ENCODE measurements at places on chromosomes 2 and 18.

DNA sequence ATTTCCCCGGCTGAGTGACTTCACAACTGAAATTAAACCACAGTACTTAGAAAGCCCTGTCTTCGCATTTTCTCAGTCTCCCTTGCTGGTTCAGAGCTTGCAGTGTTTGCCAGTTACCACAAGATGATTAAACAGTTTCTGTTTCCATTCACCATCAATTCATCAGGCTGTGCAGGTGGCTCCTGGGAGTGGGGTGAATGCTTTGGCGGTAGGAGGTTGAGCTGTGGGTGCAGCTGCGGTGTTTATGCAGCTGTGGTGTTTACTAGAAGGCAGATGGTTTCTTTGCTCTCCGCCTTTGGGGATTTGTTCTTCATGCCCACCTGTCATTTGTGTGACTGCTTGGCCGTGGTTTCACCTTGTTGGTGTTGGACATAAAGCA, 16.1 kb downstream of the ACOXL start:
- peak; percentile 73 for DNase-seq

GRCh38 chr2:33021542-33022227, 74.9 kb downstream of the LTBP1 start:
- no peak for DNase-seq

DNA sequence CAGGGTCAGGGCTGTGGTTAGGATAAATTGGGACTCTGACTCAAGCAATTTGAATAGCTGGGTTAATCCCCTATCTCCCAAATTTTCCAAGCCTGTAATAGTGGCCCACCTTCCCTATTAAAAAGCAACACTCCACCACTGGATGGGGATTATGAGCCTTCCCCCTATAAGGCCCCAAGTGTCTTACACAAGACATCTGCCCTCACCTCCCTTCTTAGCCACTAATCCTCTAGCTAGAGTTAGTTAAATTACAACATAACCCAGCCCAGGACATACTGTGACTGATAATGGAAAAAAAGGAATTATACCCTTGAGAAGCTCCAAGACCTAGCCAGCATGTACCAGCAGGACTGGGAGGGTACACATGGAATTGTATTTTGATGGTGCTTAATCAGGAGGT, 190.4 kb downstream of the NRP2 start:
- no peak for DNase-seq

DNA sequence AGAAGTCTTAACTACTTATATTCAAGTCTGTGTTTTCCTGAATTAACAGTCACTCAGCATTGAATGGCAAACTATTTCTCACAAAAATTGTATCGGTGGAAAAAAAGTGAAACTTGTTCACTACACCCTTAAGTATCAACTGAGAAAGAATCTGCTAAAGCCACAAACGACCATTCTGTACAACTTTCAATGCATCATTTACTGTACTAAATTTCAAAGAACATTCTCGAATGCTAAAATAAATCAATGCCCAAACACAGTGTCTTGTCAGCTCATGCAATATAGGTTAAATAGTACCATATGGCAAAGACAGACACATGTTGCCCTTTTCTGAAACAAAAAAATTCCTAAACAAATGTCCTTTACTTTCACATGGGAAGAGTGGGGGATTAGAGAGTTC, 9.0 kb downstream of the ZNF516 start:
- DNase-seq = no peak

- DNase-seq = no peak
These were observed 1252.2 kb upstream of the TMEFF2 start for GRCh38 chr2:193446967-193447366.

DNA sequence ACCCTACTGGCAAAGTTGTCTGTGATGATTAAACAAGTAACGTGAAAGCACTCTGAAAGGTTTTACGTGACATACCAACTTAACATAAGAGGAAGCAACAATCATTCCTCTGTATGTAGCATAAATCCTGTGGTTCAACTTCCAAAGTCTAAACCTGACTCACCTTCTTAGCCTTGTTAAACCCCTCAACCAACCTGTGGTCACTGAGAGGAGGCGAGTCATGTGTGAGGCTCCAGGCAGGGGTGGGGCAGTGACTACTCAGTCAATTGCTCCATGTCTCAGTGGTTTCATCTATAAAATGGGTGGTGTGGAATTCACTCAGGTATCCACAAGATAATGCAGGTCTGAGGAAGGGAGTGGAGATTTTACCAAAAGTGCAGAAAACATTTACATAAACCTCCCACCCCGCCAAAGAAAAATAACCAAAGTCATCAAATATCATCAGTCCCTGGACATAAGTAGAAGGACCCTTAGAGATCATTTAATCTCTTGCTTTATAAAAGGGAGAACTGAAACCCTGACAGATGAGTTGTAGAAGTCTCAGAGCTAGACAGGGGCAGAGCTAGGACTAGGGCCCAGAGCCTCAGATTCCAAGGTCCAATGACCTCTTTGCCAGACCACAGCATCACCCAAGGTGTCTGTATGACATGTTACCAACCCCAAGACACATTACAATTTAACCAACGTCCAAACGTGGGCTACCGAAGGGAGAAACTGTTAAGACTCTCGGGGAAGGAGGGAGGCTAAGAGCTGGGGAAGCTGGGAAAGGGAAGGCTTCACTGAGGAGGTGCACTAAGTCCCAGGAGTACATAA, 3.7 kb upstream of the PCBP1 start:
- DNase-seq = no peak

- no peak for DNase-seq
These were observed 2.9 kb downstream of the SERPINB2 start for GRCh38 chr18:63890237-63890949.

DNA sequence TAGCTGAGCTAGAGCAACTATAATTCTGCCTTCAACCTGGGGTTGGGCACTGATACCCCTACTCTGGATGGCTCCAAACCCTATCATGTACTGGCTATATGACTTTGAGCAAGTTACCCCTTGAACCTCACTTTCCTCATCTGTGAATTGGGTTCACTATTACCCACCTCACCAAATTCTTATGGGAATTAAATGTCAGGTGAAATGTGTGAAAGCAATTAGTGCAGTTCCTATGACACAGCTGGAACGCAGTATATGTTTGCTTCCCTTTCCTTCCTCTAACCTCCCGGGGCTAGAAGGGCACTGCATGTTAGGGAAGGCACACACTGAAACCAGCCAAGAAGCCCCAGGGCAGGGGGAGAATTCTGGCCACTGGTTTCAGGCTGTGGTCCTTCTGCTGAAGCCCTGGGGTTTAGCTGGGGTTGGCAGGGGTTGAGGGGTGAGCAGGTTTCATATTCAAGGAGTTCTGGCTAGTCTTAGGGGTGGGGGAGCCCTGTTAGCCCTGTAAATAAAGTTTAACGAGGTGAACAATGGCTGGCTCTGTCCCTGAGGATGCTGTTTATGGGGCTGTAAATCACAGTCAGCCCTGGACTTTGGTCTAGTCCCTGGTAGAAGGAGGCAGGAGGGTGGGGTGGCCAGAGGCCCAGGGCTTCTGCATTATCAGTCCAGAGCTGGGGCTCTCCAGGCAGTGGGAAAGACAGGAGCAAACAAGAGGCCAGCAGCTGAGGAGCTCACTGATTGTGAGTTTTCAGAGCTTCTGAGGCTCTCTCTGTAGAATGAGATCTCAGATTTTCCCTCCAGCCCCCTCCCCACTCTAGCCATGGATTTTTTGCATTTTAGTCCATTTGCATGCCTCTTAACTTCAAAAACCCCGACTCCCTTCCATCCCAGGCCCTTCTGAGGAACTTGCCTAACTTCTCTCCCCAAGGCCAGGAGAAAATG, 8.0 kb downstream of the PKDCC start:
- DNase-seq = no peak

GRCh38 chr2:9271091-9271490, 64.5 kb downstream of the ASAP2 start:
- DNase-seq = no peak

DNA sequence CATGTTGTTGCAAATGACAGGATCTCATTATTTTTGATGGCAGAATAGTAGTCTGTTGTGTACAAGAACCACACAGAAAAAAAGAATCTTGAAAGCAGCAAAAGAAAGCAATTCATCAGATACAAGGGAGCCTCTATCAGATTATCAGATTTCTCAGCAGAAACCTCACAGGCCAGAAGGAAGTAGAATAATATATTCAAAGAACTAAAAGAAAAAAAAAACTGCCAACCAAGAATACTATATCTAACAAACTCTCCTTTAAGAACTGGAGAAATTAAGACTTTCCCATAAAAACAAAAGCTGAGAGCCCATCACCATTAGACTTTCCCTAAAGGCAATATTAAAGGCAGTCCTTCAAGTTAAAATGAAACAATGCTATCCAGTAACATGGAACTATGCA, 15.4 kb downstream of the SULT1C4 start:
- no peak for DNase-seq

Measured in DMS79 (cell line).